ENCODE measurements at places on chromosomes 6 and 20. TPM values are rescaled to one million over a fixed set of nuclear protein-coding genes. Genes with fewer than 3 reads are reported as not detected.

DNA sequence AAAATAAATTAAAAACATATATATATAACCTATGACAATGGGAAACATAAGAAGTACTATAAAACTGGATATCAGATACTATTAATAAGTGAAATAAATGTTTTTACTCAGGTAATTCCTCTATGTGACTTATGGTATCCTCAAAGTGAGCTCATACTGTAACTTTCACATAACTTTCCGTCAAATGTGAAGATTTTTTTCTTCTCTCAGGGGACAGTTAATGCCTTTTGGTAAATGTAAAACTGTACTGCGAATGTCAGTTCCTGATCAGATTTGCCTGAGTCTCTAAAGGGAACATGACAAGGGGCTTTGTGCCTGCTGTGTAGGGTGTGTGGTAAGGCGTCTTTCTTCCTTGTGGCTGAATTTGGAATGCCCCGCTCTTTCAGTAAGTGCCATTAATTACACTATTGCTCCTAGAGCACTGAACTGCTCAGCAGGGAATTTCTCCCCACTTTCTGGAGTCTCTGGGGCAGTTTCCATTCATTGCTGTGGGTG is 271.8 kb downstream of the PRL start:
- ATAC-seq: no peak

GRCh38 chr6:136178749-136179148 is 71.4 kb downstream of the MTFR2 start:
- no peak for ATAC-seq

DNA sequence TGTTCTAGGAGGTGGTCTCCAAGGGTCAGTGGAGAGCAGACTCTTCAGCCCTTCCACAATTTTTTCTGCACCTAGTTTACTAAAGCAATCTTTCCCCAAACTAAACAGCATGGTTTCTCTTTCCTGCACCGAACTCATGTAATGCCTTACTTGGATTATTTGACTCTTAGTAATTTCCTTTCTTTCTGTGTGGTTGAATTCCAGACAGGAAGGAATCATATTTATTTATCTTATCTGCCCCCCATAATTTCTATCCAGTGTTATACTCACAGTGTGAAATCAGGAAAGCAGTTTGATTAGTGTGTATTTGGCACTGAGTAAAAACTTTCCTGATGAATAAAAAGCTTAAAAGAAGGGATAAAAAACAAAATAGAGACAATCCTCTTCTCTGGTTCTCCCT is 140.3 kb upstream of the STMND1 start:
- ATAC-seq: no peak

DNA sequence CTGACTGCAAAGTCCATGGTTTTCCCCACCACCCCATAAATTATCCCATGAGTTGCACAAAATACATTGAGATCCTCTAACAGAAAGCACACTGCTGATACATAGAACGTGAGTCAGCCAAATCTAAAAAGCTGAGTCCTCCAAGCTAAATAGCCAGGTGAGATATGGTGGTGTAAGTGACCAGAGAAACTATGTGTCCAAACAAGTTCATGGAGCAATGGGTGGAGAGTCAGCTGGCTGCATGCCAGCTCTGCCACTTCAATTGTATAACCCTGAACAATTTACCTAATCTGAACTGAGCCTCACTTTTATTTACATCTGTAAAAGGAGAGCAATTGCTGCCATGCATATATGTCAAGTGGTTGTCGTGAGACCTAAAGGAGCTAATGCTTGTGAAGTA is 9.7 kb downstream of the SNAP25 start:
- ATAC-seq: no peak

DNA sequence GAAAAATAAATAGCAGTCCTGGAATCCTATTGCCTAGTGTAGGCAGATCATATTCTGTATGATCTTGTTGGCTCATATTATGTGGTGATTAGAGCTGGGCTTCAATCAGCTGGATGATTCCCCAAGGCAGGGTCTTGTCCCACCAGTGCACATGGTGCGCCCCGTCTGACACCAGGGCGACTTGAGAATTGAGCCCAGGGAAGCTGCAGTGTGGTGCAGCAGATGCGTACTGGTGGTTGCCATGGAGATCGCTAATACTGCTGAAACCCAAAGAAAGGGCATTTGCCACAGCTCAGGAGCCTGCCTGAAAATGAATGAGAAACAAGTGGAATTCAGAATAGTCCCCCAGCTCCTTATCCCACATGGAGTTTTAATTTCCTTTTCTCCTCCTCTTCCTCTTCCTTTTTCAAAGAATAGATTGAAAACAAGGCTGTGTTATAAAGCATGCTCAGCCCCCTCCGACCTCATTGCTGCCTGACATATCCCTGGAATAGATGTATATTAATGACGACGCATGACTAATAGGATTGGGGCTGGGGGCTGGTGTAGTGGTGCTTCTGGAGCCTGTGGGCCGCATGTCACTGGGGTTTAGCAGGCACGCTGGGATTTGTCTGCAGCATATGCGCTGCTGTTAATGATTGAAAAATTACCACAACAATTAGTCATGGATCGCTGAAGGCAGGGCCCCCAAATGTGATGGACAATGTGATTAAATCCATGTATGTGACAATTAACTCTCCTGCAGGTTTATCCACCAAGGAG is 210.5 kb downstream of the FARS2 start:
- ATAC-seq: no peak

DNA sequence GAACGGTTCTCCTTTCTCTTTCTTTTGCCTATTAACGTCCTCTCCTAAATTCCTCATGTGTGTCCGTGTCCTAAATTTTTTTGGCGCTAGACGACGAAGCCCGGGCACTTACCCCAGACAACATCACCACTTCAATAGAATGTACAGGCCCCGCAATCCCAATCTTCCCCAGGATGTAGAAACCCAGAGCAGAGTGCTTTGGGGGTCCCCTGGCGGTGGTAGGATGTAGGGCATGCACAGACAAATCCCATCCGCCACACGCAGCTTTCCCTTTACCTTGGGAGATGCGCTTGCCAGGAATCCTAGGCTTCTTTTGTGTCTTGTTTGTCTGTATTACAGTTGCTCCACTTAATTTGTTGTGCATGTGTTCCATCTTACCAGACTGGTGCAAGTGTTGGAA is 417.3 kb upstream of the ARID1B start:
- ATAC-seq: no peak

DNA sequence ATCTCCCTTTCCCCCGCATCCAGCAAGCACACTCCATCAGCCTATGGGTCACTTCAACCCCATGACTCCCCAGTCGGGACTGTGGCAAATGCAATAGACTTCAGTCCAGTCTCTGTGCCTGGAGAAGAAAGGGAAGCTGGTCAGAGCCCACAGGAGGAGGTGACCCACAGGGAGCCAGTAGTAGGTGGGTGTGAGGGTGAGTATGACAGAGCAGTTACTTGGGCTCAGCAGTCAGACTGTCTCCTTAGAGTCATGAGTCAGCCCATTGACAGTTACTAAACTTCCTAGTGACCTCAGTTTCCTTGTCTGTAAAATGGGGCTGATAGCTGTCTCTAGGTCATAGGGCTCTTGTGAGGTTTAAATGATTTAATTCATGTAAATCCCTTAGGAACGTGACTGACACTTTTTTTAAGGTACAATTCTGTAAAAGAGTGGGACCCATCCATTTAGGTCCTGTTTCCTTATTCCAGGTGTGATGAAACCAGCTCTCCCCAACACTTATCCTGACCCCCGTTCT is 33.9 kb upstream of the HLA-C start:
- no peak for ATAC-seq

- ATAC-seq: peak; percentile 98
Measured at GRCh38 chr6:146878168-146878951, 279.6 kb downstream of the ADGB start.

- no peak for ATAC-seq
Measured at GRCh38 chr6:28709478-28710349, 184.0 kb downstream of the GPX5 start.

- no peak for ATAC-seq
Measured at GRCh38 chr6:80325742-80326141, 219.3 kb downstream of the BCKDHB start.

GRCh38 chr20:60467078-60467477 is 508.9 kb downstream of the CDH26 start:
- no peak for ATAC-seq

GRCh38 chr6:44730771-44731391 is 343.4 kb downstream of the CDC5L start:
- ATAC-seq: no peak

DNA sequence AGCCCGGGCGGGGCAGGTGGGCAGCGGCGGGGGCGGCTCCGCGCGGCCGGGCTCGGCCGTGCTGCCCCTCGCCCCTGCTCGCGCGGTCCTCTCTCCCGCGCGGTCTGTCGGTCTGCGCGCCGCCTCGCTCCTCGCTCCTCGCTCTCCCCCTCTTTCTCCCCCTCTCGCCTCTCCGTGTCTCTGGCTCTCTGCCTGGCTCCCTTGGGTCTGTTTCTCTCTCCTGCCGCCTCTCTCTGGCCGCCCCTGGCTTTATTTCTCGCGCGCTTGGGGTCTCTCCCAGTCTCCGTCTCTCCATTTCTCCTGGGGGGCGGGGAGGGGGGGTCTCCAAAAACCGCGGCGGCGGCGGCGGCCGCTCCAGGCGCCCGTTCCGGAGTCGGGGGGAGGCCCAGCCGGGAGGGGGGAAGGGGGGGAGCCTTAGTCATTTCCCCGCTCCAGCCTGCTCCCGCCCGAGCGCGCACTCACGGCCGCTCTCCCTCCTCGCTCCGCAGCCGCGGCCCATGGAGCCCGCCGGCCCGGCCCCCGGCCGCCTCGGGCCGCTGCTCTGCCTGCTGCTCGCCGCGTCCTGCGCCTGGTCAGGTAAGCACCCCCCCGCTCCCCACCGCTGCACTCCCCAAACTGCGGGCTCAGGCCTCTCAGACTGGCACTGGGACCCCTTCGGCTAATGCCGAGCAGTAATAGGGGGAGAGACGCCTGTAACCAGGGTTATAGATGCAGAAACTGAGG is at the start of gene SIRPA:
SIRPA (plus strand) TSS at position 457 of the 723 bp plus-strand sequence; CDS start at position 498, 41 bp downstream.
- ATAC-seq: peak; percentile 49

Gene MDFI
- 47.1 TPM for total RNA-seq

Gene BTNL2
- total RNA-seq: not detected

Data from esophagus mucosa (tissue), 1 donor.